ENCODE measurements at places on chromosomes 1 and 21. TPM values are rescaled to one million over a fixed set of nuclear protein-coding genes. Genes with fewer than 3 reads are reported as not detected.

Gene C1orf232
- not detected for total RNA-seq

Gene AVPR1B
- total RNA-seq = not detected

Gene NPHS2
- total RNA-seq = not detected

Gene OR2L5
- not detected for total RNA-seq

Gene USH2A
- not detected for total RNA-seq

Gene MAP3K7CL
- 4.7 TPM for total RNA-seq

Gene PTPN7
- 144 TPM for total RNA-seq

Gene RGS8
- total RNA-seq = not detected

Gene C1orf210
- total RNA-seq = not detected

Gene CNTN2
- not detected for total RNA-seq

Gene RASSF5
- total RNA-seq = 156 TPM

Gene CLDN17
- not detected for total RNA-seq

Gene ALX3
- not detected for total RNA-seq
